MG63 (cell line): ENCODE measurements at places on chromosomes 1 and 21. TPM values are rescaled to one million over a fixed set of nuclear protein-coding genes. Genes with fewer than 3 reads are reported as not detected.

GRCh38 chr21:23534850-23535249 is 2072.4 kb downstream of the MRPL39 start:
- no peak for DNase-seq

- DNase-seq = no peak
Observed at GRCh38 chr21:33368124-33368523, 35.1 kb upstream of the IFNGR2 start.

GRCh38 chr1:85454214-85454613 is 10.7 kb downstream of the DDAH1 start:
- no peak for DNase-seq

DNA sequence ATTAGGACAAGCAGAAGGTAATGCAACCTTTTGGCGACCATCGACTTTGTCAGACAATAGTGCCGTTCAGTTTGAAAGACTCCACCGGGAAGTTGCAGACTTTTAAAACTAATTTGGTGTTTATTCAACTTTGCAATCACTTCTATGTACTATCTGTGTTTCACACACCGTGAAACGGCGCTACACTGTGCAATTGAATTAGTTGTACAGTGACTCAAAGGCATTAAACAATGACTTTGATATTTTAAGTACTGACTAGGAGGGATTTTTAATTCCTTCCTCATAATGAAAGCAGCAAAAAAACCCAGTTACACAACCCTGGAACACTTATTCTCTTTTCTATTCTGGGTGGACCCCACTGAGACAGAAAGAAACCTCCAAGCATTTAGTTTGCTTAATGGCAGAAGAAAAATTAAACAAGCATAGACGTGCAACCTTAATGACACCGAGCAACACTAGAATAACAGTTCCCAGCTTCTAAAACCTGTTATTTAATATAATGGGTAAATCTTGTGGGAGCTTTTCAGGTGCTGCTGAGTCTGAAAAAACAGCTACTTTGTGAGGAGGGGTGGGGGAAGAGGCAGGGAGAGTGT is 176.8 kb downstream of the LMO4 start:
- no peak for DNase-seq

DNA sequence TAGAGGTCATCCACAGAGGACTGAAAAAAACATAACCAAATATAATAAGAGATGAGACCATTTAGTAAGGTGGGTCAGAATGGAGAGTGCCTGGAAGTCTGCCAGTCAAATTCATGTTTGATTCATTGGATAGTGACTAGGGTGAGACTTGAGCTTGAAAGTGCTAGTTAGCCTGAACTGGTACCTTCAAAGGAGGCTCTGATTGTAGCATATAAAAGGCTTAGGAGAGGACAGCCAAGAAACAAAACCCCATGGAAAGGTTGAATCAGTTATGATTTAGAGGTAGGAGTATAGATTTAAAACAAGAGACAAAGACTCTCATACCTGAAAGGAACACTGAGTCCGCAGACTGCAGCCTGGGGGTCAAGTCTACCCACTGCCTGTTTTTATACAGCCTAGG is 44.4 kb upstream of the LRRC8C start:
- no peak for DNase-seq

DNA sequence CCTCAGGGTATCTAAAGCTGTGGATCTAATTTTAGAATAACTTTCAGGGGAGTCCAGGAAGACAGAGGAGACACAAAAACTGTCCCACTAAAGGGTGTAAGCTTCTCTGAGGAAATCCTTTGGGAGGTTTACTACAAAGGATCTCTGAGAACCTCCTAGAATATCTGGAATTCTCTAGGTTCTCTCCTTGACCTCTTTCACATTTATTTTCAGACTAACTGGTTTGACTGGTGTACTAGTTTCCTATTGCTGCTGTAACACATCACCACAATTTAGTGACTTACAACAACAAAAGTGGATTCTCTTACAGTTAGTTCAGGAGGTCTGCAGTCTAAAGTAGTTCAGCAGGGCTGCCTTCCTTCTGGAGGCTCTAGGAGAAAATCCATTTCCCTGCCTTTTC is 175.3 kb upstream of the KIAA0040 start:
- no peak for DNase-seq

GRCh38 chr1:51541313-51542050 is 22.4 kb upstream of the EPS15 start:
- DNase-seq = no peak

DNA sequence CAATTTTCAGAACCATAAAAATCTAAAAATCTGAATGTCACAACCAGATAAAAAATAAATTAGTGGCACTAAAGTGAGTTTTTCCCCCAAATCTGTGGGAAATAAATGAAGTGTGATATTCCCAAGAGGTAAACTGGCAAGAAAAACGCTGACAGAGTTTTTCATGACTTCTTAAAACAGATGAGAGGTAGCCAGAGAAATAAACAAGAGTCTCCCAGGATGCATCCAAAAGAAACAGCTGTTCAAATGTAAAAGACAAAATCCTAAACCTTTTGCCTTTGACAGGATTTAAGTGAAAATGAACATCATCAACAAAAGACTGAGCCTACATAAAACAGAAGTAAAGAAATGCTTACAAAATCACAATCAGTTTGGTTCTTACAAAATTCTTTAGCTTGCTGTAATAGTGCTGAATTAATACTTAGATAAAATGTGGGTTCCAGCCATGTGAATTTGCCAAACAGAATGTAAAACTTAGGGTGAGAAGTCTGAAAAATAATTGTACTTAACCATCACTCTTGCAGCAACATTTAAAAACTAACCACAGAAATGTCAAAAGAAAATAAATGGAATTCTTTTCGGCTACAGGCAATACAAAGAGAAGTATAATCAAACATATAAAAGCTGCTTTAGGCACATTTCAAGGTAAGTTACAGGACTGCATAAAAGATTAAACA is 133.6 kb downstream of the EIF4G3 start:
- DNase-seq = no peak

Gene SPATA1
- not detected in 2 replicates for total RNA-seq

Gene OR2G6
- not detected in 2 replicates for total RNA-seq
